AG10803 (cell line): ENCODE measurements at places on chromosomes 3 and 15.
A peak's percentile ranks its signal among the peaks of the same experiment; 100 is the strongest.

DNA sequence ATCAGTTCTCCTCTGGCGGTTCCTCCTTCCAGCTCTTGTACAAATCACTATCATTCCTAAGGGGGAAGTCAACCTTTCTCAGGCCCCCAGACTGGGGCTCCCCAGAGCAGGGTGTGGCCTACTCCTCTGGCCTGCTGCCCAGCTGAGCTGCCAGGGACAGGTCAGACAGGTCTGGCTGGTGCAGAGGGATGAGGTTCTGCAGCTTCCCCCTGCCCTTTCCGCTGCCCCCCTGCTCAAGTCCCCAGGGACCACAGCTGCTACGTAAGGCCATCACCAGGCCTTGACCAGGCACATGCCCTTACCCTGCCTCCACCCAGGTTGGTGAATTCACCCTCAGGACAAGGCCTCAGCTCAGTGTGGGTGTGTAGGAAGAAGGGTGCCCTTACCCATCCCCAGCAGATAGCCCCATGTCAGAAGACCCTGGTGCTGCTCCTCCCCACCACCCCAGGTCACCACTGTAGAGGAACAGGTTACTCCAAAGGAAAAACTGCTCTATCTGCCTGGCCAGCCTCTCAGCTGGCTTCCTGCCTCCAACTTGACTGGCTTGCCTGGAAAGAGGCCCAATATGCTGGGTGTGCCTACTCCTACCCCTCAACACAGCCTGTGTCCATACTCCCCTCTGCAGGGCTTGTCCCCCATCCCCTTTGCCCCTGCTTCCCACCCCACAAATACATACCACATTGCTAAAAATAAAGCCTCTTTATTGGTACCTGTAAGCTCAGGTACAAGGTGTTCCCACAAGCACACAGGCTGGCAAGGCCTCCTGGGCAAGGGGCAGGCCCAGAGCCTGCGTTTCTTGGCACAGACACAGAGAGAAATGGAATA, 12.0 kb downstream of the CSRNP1 start:
- DNase-seq = peak; percentile 46

GRCh38 chr3:4741106-4741403, 238.2 kb upstream of the BHLHE40 start:
- no peak for DNase-seq

DNA sequence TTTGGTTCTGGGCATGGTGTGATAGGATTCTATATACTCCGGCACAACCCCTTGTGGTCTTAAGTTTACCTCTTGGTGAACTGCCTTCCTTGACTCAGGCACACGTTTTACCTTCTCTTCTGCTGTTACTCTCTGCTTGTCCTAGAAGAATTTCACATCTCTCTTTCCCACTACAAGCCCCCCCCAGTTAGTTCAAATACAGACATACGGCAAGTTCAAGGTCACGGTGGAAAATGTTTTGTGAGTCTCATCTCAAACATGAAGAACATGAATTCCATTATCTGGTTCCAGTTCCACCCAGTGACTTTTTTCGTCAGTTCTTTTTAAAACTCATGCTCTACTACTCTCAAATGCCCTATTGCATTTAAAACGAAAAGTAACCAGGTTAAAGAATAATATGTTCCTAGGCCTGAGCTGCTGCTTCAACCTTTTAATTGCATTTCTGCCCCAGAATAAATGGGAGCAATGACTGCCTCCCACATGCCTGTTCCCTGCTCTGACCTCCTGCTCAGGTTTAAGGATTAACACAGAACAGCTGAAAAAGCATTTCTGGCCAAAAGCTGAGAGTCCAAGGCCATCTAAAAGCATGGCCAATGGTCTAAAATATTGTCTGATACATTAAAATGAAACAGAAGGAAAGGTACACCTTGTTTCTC, 132.8 kb downstream of the OSBPL10 start:
- DNase-seq = no peak

GRCh38 chr15:57589281-57589680, 2.4 kb upstream of the MYZAP start:
- no peak for DNase-seq

- DNase-seq = no peak
Observed at GRCh38 chr15:46786590-46787285, 930.6 kb upstream of the SEMA6D start.

DNA sequence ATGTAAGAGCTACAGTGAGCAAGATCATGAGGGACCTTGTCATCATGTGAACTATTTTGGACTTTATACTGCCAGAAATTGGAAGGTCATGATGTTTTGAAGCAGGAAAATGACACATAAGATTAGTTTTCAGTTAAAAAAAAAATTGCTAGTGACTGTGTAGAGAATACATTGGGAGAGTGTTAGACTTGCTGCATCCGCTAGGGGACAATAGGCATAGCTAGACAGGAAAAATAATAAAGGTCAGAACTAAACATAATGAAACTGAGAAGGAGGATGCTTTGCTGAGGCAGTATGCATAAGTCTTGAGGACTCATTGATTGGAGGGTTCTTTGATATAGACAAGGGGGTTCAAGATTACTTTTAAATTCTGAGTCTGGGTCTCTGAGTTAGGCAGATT, 275.8 kb upstream of the KCNH8 start:
- DNase-seq = no peak

- DNase-seq = peak; percentile 28
Observed at GRCh38 chr3:160968761-160969160, 136.4 kb downstream of the B3GALNT1 start.

DNA sequence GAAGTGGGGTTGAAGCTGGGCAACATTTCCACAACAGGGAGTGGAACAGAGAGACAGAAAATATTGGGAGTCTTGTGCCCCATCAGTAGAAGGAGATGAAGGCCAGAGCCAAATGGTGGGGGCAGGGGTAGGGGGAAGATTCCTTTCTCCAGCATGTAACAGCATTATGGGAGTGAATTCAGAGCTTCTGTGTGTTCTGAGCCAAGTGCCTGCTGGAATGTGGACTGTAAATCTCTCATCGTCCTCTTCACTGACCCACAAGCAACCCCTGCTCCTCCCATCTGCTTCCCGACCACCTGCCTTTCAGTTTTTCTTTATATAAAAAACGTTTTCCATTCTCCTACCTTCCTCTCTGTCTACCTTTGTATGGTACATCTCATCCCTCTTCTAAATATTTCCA, 344.2 kb upstream of the TPRG1 start:
- peak; percentile 83 for DNase-seq

DNA sequence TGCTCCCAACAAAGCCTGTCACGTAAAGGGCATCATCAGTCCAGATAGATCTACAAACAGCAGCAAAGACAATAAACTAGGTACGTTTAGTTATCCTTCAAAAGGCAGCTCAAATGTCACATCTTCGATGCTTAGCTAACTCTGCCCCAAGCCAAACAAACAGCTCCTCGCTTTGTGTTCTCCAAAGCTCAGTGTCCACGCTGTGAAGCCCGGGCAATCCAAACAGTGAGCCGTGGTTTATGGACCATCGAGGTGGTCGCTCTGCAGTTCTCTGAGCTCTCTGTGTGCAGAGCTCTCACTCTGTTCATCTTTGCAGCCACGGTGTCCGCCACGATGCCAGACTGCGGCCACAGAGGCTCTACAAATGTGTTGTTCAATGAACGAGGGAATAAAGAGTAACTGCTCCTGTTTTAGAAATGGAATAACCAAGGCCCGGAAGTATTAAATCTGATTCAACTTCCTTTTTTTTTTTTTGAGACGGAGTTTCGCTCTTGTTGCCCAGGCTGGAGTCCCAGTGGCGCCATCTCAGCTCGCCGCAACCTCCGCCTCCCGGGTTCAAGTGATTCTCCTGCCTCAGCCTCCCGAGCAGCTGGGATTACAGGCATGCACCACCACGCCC, 117.2 kb upstream of the FAM174B start:
- no peak for DNase-seq

DNA sequence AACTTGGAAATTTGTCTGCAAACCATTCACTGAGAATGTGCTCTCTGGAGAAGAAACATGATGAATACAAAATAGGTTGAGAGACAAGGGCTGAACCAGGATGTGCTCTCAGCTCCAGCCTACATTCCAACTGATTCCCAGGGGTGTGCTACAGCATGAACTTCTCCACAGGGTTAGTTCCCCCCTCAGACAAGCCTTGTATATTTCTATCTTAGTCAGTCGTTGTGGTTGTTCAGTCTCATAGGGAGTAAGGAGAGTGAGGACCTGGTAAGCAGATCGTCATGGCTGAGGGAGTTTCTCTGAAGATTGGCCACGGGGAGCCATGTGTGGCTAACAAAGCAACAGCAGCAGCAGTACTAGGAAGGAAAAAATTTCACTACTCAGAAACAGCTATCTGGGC, 919.7 kb upstream of the CADM2 start:
- no peak for DNase-seq

- no peak for DNase-seq
Observed at GRCh38 chr15:81869161-81869954, 176.5 kb downstream of the MEX3B start.

- no peak for DNase-seq
Observed at GRCh38 chr3:114376516-114377185, 82.8 kb downstream of the TIGIT start.

DNA sequence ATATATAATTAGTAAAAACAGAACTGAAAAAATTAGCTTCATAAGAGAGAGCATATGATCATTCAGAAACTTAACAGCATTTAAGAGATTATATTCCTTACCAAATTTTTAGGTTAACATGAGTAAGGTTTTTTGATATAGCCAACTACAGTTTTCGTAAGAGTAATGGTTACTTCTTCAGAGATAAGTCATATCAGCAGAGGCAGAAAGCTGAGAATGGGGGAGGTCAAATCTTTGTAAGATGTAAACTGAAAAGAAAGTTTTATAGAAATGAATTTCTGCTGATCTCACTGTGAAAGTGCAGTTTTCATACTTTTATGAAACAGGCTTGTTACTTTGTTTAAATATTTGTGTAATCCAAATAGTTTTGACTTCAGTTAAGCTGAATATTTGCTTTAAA, 193.3 kb downstream of the ZBTB20 start:
- no peak for DNase-seq

- DNase-seq = peak; percentile 5
Observed at GRCh38 chr15:43274136-43274535, 7.4 kb upstream of the TGM5 start.

DNA sequence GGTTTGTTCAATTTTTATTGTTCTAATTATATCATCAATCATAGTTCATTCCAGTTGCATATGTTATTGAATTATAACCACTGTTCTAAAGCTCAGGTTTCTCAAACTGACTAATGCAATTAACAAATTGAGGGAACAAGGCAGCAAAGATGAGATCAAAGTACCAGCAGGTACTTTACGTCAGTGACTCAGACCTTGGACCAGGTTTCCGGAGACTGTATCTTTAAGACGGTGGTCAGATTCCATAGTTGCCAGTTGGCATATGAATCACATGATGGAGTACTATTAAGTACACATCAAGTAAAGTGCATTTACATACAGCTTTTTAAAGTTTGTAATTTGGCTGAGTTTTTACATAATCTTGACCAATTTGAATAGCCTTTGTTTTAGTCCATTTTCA, 583.6 kb upstream of the ROBO2 start:
- DNase-seq = no peak

- DNase-seq = no peak
Observed at GRCh38 chr15:38512901-38513300, 51.7 kb downstream of the RASGRP1 start.

DNA sequence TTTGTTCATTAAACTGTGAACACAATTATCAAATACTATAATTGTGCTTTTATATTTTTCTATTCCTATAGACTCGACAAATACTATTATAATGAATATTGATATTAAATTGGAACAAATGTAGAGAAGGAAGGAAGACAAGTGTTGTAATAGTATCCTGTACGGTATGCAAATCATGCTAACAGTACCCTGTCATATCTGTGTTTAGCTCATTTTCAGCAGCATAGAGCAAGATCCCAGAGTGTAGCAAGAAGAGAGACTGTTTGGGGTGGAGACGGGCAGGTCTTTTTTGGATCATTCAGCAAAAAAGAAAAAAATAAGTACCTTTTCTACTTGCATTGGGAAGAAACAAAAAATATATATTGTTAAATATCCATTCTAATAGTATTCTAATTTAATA, 224.1 kb downstream of the TPRG1 start:
- no peak for DNase-seq

DNA sequence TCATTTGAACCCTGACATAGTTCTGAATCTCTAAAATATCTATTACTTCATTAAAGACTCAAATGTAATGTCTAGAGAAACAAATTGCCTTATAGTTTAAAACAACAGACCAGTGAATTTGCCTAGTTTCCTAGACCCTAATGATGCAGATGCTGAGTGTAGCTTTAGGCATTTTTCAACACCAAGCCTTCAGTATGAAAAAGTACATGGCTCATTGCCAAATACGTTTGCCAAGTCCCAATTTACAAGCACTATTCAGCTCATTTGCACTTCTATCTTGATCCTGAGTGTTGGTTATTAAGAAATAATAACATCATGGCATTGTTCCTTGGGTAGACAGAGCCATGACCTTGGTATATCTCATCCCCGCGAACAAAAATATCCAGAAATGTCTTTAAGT, 46.8 kb downstream of the EOMES start:
- peak; percentile 67 for DNase-seq

DNA sequence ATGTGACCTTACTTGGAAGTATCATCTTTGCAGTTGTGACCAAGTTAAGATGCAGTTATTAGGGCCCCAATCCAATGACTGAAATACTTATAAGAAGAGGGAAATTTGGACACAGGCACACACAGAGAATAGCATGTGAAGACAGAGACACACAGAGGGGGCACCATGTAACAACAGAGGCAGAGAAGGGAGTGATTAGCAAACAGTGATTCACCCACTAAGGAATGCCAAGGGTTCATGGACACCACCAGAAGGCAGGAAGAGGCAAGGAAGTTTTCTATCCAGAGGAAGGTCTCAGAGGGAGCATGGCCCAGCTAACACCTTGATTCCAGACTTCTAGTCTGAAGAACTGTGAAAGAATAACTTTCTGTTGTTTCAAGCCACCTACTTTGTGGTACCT, 25.0 kb downstream of the SIDT1 start:
- DNase-seq = peak; percentile 32

- no peak for DNase-seq
Observed at GRCh38 chr3:108447096-108447847, 63.1 kb downstream of the MYH15 start.

DNA sequence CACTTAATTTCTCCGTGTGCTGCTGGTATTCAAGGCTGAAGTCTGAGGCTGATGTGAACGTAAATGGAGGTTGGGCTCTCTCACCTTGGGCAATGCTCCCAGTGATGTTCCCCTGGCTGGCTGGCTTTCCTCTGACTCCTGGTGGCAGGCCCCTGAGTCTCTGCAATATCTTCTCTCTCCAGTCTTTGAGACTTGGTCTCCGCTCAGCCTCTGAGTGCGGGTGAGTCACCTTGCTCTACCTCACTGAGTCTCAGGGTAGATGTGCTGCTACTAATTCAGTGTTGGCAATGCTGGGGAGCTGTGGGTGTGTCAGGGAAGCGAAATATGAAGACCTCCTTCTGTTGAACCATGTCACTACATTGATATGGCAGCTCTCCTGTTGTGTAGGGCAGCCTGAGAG, 31.3 kb upstream of the TRIM59 start:
- no peak for DNase-seq
